ENCODE measurements at places on chromosomes 1 and 21. TPM values are rescaled to one million over a fixed set of nuclear protein-coding genes. Genes with fewer than 3 reads are reported as not detected.

- DNase-seq, result no peak
These were observed 6.7 kb downstream of the MAN1A2 start for GRCh38 chr1:117373932-117374331.

Gene ESRRG
- 0.68 TPM for total RNA-seq

- no peak for DNase-seq
These were observed 1.2 kb downstream of the BCL9 start for GRCh38 chr1:147542569-147542897.

GRCh38 chr1:17984583-17984982 lies 123.0 kb upstream of the IGSF21 start:
- DNase-seq, result peak; percentile 24

Gene ADGRB2
- 4.2 TPM for total RNA-seq

Gene SELE
- total RNA-seq, result 0.16 TPM

Gene XCL2
- 1.7 TPM for total RNA-seq

Gene IQGAP3
- 3.7 TPM for total RNA-seq

DNA sequence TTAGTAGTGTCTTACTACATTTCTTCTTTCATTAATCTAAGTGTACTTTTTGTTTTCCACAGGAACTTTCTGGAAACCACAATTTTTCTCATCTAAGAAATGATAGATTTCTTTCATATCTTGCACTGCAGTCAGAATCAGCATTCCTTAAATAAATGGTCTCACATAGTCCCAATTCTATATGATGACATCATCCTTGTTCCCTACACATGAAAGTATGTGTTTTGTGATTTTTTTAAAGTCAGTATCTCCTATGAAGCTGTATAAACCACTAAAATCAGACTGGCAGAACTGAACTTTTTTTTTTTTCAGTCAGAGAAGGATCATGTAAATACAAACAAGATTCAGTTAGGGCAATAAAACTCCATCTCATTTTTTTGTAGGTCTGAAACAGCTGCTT lies 742.6 kb upstream of the CXADR start:
- no peak for DNase-seq

DNA sequence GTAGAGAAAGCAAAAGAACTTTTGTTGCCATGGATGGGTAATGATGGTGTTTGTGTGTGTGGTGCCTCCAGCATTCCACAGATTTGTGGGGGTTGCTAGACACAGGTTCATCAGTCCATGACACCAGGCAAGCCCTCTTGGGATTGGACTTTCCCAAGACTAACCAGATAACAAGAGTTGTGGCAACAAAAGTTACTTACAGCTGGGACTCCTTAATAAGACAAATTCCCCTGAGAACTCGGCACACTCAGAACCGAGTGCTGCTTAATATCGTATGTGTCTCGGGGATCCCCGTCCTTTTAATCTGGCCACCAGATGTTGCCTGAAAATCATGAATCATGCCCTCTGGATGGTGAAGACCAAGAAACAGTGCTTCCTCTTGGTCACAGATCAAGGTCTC lies 193.3 kb downstream of the AJAP1 start:
- no peak for DNase-seq

Gene TLCD4
- total RNA-seq, result 3.4 TPM

DNA sequence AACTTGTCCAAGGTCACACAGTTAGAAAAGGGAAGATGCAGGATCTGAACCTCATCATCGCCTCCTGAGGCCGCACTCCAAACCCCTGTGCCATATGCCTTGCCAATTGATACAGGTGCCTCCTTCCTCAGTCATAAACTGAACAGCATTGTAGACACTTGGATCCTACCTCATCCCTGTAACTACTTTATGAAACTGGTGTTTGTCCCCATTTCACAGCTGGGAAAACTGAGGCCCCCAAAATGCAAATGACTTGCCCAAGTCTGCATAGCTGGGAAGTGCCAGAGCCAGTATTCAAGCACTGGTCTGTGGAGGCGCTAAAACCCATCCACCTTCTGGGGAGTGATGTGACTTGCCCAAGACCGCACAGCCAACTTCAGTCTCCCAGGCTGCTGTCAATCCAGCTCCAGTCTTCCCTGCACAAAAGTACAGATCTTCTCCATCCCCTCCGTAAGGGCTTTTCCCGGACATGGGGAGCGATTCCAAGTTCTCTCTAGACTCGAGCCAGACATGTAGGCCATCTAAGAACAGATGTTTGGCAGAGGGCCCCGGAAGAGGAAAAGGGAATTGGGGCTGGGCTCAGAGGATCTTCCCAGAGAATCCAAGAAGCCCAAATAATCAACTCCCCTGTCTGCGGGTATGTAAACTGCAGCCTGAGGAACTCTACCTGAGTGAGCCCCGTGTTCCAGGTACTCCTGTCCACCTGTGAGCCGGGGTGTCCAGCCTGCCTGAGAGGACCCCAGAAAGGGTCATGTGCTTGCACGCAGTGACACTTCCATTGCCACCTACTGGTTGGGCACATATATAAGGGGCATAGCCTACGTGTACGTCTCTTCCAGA lies 60.5 kb downstream of the SYT2 start:
- DNase-seq, result no peak

- no peak for DNase-seq
These were observed 3.0 kb upstream of the KRTAP15-1 start for GRCh38 chr21:30437010-30437565.

Gene KCNC4
- 2.6 TPM for total RNA-seq

- no peak for DNase-seq
These were observed 30.8 kb downstream of the CD2 start for GRCh38 chr1:116785006-116785405.

DNA sequence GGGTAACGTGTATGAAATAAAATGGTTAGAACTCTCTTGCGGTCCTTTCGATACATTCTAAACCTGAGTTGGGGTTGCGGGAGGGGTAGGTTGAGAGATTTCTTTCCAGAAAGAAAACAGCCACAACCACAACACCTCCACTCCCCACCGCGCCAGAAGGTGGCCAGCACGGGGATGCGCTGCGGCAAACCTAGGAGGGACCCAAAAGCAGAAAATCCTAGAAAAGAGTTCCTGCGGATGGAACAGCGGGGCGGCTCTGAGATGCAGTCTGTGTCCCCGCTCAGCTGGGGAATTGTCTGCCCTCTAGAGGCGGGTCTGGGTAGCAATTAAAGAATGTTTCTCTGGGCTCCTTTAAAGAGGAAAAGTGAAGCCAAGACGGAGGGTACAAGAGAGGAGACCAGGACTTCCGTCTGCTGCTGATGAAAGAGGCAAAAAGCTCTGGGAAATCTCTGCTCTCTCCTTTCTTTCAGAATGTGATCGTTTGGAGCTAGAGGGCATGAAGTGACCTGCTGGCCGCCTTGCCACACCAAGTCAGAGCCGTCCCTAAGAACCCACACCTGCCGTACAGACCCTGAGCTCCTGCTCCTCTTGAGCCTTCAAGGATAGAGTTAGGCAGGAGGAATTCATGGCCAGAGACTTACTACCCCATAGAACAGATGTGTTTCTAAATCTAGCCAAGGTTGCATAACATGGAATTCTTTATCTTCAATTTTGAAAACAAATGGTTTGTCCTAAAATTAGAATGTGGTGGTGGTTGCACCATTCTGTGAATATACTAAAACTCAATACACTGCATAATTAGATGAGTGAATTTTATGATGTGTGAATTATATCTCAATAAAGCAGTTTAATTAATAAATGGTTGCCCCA lies 46.5 kb upstream of the COA6 start:
- peak; percentile 55 for DNase-seq

DNA sequence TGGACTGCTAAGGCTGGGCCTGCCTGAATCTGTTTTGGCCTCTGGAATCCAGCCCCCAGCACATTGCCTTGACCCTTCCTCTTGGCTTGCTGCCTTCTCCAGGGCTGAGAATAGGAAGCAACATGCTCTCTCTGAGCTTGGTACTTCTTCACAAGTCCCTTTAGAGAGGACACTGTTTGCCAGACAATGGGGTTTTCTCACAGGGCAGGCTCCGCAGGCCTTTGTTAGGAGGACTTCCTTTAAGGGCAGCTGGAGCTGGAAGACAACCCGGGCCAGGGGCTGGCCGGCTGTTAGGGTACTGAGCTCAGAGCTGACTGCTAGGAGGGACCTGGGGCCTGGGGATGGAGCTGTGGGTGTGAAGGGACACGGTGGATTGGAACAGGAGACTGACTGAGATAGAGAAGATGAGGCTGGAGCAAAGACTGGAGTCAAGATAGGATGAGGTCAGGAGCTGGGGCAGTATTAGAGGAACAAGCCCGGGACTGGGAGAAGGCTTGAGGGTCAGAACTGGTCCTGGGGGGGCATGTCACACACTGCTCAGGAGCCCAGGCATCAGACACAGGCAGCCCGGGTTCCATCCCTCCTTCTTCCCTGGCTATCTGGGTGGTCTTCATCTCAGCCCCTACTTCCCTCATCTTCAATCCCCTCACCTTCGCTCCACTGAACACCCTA lies 5.4 kb upstream of the ALPL start:
- no peak for DNase-seq

All from transverse colon (tissue), 4 donors.